ENCODE measurements at places on chromosomes 5 and 9.
A peak's percentile ranks its signal among the peaks of the same experiment; 100 is the strongest.

GRCh38 chr9:136791516-136792276 lies 552 bp downstream of the TMEM141 start:
- DNase-seq = peak; percentile 60

- no peak for DNase-seq
Measured at GRCh38 chr5:56845277-56845676, 29.9 kb downstream of the MAP3K1 start.

DNA sequence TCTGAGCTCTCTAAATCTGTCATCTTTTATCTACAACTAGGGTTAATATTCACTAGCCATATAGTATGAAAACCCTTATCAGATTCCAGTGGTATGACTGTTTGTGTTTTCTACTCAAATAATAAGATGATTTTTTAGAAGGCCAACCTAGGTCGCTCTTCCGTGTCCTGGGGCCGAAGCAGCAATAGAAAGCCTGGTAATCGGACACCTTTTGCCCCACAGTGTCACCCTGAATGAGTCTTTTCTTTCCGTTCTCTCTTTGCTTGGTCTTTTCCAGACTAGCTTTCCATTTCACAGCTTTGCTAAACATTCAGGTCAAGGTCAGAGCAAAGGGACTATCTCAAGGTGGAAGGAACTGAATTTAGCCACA lies 243.3 kb upstream of the ANKRD55 start:
- DNase-seq = no peak

DNA sequence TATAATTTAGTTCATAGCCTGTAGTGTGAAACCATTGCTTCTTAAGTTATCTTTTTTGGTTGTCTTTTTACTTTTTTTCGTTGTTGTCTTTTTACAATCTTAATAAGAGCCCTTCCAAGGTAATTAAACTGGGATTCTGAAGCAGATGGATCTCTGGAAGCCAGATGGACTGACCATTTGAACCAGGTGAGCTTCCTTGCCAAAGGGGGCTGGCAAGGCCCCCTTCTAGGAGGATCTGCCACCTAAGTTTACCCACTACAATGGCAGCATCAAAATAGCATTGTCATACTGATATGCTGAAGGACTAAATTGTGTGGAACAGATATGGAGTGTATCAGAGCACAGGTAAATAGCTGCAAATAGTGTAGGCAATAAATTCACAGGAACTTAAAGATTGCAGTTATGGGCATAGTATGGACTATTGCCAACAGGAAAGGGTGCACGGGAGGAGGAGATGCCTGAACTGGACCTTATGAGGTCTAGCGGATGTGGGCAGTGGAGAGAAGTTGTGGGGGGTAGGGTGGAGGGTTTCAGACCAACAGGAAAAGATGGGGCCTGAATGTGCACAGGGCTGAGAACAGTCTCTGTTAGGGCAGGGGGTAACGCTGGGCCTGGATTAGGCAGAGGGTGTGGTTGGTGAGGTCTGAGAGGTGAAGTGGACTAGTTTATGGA lies 61.5 kb upstream of the CTXN3 start:
- DNase-seq = no peak

DNA sequence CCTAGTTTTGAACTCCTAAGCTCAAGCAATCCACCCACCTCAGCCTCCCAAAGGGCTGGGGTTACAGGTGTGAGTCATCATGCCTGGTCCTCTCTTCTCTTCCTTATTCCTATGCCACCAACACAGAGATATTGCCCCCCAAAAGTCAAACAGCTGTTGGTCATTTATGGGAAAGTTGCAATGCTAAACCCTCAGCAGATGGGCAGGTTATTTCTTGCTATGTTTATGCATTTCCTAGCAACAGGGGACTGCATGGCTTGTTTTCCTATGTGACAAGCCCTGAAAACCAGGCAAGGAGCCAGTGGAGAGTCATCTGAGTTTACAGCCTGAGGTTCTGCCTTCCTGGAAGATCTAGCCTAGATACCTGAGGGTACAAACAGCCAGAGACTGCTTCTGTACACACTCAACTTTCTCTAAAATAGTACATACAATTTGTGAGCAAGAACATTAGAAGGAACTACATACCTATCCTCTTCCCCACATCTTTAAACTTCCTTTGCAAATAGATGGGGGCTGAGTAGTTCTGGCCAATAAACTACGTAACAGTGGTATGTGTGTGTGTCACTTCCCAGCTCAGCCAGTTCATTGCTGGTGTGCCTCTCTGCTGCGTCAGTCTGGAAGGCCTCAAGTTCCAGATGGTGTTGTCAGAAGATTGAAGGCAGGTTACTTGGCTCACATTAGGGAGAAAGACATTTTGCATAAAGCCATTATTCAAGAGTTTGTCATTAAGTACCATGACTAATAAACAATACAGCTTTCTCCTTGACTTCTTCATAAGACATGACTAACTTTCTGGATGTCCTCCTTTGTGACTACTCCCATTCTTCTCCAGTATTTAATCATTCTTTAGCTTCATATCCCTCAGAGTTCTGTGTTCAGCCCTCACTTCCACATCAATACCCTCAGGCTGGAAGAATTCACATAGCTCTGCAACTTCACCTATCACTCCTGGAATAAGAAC lies 65.3 kb downstream of the CSNK1A1 start:
- peak; percentile 93 for DNase-seq

GRCh38 chr5:147530530-147531389 lies 20.9 kb upstream of the DPYSL3 start:
- DNase-seq = no peak

DNA sequence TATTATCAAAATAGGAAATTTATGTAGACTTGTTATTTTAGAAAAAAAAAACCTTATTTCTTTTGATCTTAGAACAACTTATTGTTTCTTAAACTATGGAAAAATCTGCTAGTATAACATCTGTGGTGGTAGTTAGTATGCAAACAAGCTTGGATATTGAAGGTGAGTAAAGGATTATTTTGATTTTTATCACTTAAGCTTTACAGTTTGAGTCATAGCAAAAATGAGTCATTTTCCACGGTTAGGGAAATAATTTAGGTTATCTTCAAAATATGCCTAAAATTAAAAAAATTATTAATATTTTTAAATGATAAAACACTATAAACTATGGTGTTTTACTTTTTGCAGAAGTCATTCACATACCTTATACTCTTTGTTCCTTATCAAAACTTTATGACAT lies 107.2 kb upstream of the DHFR start:
- DNase-seq = no peak

GRCh38 chr5:78908173-78909061 lies 76.7 kb downstream of the ARSB start:
- peak; percentile 95 for DNase-seq

- no peak for DNase-seq
Measured at GRCh38 chr9:16013826-16014225, 461.0 kb downstream of the CCDC171 start.

DNA sequence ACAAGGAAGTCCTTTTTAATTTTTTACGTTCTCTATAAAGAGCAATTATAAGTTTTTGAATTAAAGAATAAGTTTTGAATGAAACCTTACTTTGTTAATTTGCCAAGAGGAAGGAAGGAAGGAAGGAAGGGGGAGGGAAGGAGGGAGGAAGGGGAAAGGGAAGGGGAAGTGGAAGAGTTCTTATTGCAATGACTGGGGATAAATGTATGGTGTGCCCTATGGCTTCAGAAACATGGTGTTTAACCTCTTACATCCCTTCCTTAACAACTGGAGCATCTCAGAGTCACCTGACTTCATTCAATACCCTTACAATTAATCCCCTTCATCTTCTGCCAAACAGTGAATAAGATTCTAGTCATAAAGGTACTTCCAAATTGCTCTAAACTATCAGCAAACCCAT lies 16.0 kb downstream of the CEMIP2 start:
- no peak for DNase-seq

DNA sequence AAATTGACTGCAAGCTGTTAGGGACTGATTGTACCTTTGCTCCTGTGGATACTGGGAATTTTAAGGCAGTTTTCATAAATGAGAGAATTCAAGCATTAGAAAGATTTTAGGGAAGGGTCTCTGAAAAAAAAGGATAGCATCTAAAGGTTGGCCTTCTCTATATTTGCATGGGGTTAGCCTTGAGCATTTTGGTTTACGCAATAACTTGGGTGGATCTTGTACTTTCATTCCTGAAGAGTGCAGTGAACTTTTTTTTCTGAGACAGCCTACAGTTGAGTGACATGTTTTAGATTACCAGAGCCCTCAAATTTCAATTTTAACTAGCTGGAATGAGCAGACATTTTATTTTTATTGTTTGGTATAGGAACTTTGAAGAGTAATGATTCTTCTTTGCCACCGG lies 91.6 kb upstream of the NR3C1 start:
- no peak for DNase-seq

- DNase-seq = no peak
Measured at GRCh38 chr9:111118256-111118948, 80.1 kb upstream of the LPAR1 start.

DNA sequence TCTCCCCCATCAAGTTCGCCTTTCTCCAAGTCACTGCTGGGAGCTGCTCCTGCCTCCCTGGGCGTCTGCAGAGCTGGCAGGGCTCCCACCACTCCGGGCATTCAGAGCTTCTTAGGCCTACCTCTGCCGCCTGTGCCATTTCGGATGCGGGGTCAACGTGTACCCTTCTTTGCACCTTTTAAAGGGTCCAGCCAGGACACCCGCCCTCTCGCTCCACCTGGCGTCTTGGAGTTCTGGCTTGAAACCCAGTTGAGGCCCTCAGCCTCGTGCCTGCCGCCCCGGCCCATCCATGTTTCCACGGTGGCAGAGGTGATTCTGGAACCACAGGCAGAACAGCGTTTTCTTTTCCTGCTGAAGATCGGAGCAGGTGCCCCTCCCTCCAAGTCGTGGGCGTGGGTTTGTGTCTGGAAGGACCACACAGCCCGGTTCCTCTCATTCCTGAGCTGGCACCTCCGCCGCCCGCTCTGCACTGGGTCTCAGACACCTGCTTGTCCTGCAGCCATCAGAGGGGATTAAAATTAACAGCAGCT lies 32.9 kb downstream of the NDUFS6 start:
- no peak for DNase-seq

GRCh38 chr5:135326296-135327254 lies 72.5 kb downstream of the MACROH2A1 start:
- DNase-seq = no peak

DNA sequence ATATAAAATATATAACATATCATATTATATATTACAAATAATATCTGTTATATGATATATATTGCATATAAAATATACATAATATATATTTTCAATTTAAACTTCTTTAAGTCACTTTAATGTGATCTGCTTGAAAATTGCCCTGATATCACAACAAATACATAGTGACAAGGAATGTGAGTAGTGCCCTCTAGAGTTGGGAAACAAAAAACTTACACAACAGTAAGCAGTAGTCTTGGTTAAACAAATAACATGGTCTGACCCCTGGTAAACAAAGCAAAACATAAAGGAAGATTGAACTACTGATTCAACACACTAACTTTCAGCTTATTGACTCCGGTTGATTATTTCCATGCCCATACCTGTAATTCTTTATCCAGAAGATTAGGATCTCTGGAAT lies 188.3 kb upstream of the NMUR2 start:
- no peak for DNase-seq

DNA sequence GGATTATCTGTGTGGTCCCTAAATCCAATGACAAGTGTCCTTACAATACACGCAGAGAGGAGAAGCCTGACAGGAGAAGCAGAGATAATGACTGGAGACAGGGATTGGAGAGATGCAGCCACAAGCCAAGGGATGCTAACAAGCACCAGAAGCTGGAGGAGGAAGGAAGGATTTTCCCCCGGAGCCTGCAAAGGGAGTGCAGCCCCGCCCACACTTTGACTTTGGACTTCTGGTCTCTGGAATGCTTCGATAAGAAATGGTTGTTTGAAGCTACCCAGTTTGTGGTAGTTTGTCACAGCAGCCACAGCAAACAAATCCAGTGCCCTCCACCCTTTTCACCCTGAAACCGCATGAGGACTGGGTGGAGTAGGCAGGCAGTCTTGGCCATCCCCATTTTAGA lies 77.2 kb upstream of the BOD1 start:
- DNase-seq = no peak

DNA sequence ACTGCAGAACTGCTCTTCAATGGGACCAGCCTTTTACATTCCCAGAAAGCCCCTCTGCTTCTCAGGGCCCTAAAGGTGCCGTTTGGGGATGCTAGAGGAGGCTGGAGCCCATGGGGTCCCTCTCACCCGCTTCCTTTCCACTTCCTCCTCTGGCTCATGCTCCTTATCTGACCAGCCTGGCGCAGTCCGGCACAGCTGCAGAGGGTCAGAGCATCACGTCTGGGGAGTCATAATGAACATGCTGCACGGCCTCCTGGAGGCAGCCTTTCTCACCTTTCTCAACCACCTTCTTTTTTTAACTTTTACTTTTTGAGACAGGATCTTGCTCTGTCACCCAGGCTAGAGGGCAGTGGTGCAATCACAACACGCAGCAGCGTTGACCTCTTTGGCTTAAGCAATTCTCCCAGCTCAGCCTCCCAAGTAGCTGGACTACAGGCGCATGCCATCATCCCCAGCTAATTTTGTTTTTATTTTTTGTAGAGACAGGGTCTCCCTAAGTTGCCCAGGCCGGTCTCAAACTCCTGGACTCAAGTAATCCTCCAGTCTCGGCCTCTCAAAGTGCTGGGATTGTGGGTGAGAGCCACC lies 15.1 kb upstream of the TCF7 start:
- no peak for DNase-seq

GRCh38 chr5:15718421-15719179 lies 218.6 kb downstream of the FBXL7 start:
- DNase-seq = no peak

GRCh38 chr5:34534523-34535103 lies 121.5 kb upstream of the RAI14 start:
- DNase-seq = no peak

DNA sequence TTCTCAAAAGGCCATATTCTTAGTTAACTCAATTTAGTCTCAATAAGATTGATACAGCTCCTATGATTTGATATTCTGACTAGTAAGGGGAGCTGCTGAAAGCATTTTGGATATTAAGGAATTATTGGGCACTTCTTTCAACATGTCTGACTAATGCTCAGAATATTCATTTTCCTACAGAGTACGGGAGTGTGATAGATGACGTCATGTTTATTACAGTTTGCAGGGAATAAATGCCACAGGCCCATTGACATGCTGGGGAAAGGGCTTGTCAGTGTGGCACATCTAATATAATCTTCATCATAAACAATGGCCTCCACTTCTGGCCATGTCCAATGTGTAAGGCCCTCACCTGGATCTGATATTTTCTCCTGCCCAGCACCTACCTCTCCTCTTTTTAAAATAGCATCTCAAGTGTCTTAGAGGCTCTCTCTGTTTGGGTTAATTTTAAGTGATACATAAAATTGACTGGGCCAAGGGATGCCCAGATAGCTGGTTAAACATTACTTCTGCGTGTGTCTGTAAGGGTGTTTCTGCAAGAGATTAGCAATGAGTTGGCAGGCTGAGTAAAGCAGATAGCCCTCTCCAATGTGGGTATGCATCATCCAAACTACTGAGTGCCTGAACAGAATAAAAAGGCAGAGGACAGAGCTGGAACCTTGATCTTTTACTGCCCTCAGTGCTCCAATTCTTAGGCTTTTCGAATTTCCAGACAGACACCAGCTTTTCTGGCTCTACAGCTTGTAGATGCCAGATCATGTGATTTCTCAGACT lies 99.3 kb downstream of the SLC24A2 start:
- no peak for DNase-seq

GRCh38 chr9:92046676-92047075 lies 68.5 kb downstream of the SPTLC1 start:
- no peak for DNase-seq

GRCh38 chr5:177601577-177602457 lies 1.9 kb downstream of the B4GALT7 start:
- no peak for DNase-seq

Measured in NCI-H2029 (cell line).